ENCODE measurements at places on chromosomes 3 and 15.
A peak's percentile ranks its signal among the peaks of the same experiment; 100 is the strongest.

- H3K36me3 ChIP-seq: no peaks in the 10 kb centered on the region
- peaks cover 56% of the 10 kb centered on the region for H3K4me1 ChIP-seq
- H3K4me3 ChIP-seq: peak overlapping the region; percentile 0
Observed at GRCh38 chr15:41944313-41944940, 27.9 kb downstream of the EHD4 start.

GRCh38 chr15:74277242-74277810, 41.2 kb downstream of the CCDC33 start:
- H3K4me3 ChIP-seq: no peak overlapping the region
- no peaks in the 10 kb centered on the region for H3K36me3 ChIP-seq
- H3K4me1 ChIP-seq: peaks cover 2% of the 10 kb centered on the region
- peaks cover 40% of the 10 kb centered on the region for H3K27me3 ChIP-seq
- H3K27ac ChIP-seq: no peak overlapping the region

- no peaks in the 10 kb centered on the region for H3K36me3 ChIP-seq
- H3K4me1 ChIP-seq: peaks cover 10% of the 10 kb centered on the region
- no peak overlapping the region for H3K4me3 ChIP-seq
- H3K27ac ChIP-seq: peak overlapping the region; percentile 17
- DNase-seq: no peak
Observed at GRCh38 chr15:62135532-62136134, 29.5 kb downstream of the C2CD4B start.

DNA sequence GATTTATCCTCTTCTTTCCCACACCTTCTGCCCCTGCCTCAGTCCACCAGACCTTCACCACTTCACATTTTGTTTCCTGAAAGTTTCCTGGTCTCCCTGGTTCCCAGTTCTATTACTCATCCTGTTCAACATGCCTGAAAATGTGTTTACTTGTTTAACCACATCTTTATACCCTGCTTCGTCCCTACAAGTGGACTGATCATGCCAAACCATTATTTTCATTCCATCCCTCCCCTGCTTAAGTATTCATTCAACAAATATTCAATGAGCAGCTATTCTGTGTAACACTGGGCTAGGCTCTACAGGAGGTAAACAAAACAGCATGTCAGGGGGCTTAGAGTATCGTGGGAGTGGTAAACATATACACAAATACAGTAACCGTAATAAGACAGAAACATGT, 5.5 kb downstream of the MYO5A start:
- H3K36me3 ChIP-seq: no peaks in the 10 kb centered on the region
- H3K27ac ChIP-seq: no peak overlapping the region
- H3K4me3 ChIP-seq: no peak overlapping the region
- H3K27me3 ChIP-seq: peaks cover 16% of the 10 kb centered on the region
- DNase-seq: no peak

- no peaks in the 10 kb centered on the region for H3K36me3 ChIP-seq
- no peak overlapping the region for H3K27ac ChIP-seq
- peaks cover 13% of the 10 kb centered on the region for H3K4me1 ChIP-seq
- no peak overlapping the region for H3K4me3 ChIP-seq
Observed at GRCh38 chr15:43920815-43921214, 94.0 kb downstream of the WDR76 start.

DNA sequence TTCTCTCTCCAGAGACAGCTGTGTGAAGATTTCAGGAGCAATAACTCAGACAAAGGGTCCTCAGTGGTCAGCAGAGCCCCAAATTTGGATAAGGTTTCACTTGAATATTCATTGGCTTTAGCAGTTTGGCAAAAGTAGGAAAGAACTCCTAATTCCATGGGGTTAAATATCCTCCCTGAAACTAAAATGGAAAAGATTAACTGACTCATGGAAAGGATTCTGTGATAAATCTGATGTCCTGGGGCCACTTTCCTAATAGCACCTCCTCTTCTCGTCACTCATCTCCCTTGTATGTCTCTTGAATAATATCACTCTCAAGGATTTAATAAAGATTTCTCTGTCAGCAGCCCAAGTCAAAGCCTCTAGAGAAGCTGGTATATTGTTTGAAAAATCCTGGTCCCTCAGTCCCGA, 33.3 kb upstream of the TBC1D23 start:
- DNase-seq: no peak
- H3K4me3 ChIP-seq: no peak overlapping the region
- no peaks in the 10 kb centered on the region for H3K27me3 ChIP-seq
- peaks cover 7% of the 10 kb centered on the region for H3K4me1 ChIP-seq
- no peak overlapping the region for H3K27ac ChIP-seq
- H3K36me3 ChIP-seq: no peaks in the 10 kb centered on the region

DNA sequence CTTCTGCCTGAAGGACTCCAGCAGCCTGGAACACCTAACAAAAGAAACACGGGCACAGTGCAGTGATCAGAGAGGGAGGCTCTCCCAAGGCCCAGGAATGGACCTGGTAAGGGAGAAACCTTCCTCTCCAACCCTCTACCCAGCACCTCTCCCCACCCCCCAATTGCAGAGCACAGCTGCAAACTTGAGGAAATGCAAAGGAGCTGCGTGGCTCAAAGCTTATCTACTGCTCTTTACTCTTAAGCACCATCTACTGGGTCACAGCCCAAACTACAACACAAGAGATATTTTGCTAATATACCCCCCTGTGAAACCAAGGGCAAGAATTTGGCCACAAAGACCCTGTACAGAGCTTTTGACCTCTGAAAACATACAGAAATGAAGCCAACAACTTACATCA, 328.3 kb downstream of the OXSM start:
- no peak for DNase-seq
- H3K4me1 ChIP-seq: peaks cover 4% of the 10 kb centered on the region
- H3K4me3 ChIP-seq: no peak overlapping the region

- no peaks in the 10 kb centered on the region for H3K36me3 ChIP-seq
- H3K4me3 ChIP-seq: no peak overlapping the region
- peaks cover 13% of the 10 kb centered on the region for H3K4me1 ChIP-seq
- no peaks in the 10 kb centered on the region for H3K27me3 ChIP-seq
- peak overlapping the region; percentile 84 for H3K27ac ChIP-seq
Observed at GRCh38 chr3:138775254-138775595, 59.5 kb downstream of the PIK3CB start.

DNA sequence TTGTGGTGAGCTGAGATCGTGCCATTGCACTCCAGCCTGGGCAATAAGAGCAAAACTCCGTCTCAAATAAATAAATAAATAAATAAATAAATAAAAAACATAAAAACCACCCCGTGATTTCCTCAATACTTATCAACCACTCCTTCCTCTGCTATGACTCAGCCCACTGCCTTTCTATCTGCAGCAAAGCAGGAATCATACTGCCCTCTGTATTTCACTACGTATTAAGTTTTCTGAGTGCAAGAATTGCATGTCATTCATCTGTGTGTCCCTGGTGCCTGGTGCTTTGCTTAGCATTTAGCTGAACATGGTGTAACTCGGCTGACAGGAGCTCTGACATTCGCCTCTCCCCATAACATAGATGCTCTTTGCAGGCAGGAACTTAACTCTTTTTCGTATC, 7.1 kb downstream of the LSG1 start:
- H3K27ac ChIP-seq: no peak overlapping the region
- no peaks in the 10 kb centered on the region for H3K27me3 ChIP-seq
- no peak for DNase-seq
- H3K36me3 ChIP-seq: peaks cover 29% of the 10 kb centered on the region

DNA sequence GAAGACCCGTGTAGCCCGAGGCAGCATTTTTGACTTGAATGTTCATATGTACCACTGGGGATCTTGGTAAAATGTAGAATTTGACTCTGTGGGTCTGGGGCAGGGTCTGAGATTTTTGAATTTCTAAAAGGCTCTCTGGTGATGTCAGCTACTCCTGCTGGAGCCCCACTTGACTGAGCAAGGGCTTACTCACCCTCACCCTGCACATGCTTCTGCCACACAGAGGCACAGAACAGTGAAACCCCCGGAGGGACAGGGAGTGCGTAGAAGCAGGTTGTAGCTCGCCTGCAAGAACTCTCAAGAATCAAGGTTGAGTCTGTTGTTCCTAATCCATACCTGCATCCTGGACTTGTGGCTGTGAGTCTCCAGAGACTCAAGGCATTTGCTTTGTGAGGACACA, 41.1 kb downstream of the SLCO3A1 start:
- no peaks in the 10 kb centered on the region for H3K4me1 ChIP-seq
- no peak overlapping the region for H3K27ac ChIP-seq
- H3K27me3 ChIP-seq: peaks cover 28% of the 10 kb centered on the region
- no peak overlapping the region for H3K4me3 ChIP-seq
- no peak for DNase-seq

- H3K4me1 ChIP-seq: peaks cover 8% of the 10 kb centered on the region
- H3K4me3 ChIP-seq: no peak overlapping the region
- no peak for DNase-seq
- no peak overlapping the region for H3K27ac ChIP-seq
Observed at GRCh38 chr3:45381168-45381852, 7.1 kb upstream of the LARS2 start.

DNA sequence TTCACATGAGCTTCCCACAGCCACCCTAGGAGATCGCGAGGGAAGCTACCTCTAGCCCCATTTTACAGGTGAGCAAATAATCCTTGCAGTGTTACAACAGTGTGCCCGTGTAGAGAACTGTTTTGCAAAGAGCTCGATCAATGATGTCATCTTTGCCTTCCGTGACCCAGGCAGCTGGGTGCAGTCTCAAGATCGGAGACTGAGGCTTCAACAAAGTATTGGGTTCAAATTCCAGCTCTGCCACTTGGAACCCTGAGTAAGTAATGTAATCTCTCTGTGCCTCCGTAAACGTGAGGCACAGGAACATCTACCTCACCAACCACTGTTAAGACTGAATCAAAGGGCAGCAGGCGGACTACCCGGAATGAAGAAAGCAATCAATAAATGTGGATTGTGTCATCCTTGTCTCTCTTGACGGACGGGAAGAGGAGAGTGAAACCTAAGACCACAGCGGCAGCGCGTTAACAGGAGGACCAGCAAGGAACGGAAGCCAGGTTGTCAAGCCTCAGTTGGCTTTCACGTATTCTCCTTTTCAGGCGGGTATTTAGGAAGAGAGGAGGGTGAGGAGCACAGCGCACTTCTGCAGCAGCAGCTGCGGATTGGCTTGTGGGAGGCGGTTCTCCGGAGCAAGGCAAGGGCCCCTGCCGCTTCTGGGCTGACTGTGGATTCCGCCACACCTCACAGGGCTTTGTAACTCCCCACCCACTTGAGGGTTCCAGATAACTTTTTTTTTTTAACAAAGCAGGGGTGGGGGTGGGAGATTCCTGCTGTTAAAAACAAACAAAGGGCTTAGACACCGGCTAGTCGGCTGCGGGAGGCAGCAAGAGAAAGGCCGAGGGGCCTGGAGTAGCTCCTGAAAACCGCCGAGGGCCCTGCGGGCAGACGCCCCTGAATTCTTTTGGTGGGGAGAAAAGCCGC, 1.5 kb upstream of the SMAD3 start:
- peaks cover 2% of the 10 kb centered on the region for H3K27me3 ChIP-seq
- peak overlapping the region; percentile 64 for H3K4me3 ChIP-seq
- no peaks in the 10 kb centered on the region for H3K36me3 ChIP-seq
- H3K4me1 ChIP-seq: peaks cover 35% of the 10 kb centered on the region

GRCh38 chr3:173753593-173753992, 356.0 kb downstream of the NLGN1 start:
- H3K4me1 ChIP-seq: no peaks in the 10 kb centered on the region
- H3K4me3 ChIP-seq: no peak overlapping the region
- no peak for DNase-seq
- H3K27ac ChIP-seq: no peak overlapping the region
- H3K36me3 ChIP-seq: no peaks in the 10 kb centered on the region

DNA sequence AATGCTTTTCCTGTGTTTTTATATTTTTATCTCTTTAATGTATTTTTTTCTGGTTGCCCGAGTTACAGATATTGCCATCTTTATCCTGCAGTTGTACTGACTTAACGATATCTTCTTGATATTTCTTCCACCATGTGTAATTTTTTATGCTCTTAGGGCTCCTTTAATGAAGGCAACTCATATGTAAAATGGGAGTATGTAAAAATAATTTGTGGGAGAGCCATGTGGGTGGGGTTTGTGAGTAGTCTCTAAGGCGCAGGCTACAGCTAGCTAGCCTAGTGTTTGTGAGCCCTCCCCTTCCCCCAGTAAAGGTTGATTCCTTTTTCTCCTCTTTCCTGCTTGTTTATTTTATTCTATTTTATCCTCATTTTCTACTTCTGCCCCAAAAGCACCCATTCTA, 38.1 kb downstream of the UBE2E1 start:
- DNase-seq: no peak
- H3K27ac ChIP-seq: no peak overlapping the region
- H3K4me1 ChIP-seq: peaks cover 3% of the 10 kb centered on the region
- peaks cover 11% of the 10 kb centered on the region for H3K36me3 ChIP-seq

DNA sequence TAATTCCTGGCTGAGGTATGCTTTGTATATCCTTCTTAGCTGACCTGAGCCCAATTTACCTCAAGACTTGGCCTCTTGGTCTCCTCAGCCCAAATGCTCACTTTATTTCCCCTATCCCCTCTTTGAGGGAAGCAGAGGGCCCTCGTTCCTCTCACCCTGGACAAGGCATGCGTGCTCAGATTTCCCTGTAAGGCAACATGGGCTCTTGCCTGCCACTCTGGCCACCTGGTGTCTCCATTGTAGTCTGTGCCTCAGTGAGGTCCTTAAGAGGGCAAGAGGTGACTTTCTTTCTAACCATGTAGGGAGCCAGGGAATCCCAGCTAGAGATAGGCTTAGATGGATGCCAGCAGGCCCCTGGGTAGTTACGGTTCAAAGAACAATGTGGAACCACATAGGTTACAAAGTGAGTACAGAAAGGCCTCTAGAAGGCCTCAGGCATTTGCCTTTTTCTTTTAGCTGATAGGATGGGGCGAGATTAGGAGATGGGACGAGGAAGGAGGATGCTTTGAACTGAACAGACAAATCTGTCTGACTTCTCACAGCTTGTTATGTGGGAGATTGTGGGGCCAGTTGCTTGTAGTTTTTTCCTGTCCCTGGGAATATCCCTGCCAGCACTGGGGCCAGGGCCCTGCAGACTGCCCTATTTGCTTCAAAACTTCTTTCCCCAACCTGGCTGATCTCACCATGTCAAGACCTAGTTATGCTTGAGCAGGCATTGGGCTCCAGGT, 1.1 kb upstream of the INTS14 start:
- no peak for DNase-seq
- no peaks in the 10 kb centered on the region for H3K27me3 ChIP-seq
- H3K36me3 ChIP-seq: peaks cover 3% of the 10 kb centered on the region

DNA sequence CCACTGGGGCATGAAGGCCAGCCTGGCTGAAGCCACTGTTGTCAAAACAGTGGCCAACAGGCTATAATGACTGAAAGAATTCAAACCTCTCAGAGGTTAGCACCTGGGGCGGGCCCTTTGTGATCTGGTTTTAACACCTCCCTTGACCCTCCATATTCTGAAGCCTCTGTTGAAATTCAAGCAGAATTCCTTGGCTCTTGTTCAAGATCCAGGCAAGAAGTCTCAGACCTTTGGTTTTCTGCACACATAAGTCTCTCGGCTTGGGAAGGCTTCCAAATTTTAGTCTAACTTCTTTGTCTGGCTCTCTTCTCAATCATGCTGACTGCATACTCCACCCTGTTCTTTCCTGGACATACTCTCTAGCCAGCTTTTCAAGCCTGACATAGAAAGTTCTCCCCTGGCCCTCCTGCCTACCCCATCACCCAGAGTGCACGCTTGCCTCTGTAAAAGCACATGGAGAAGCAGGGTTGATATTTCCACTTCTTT, 144.5 kb downstream of the PDZRN3 start:
- peak overlapping the region; percentile 39 for H3K27ac ChIP-seq
- H3K36me3 ChIP-seq: peaks cover 12% of the 10 kb centered on the region
- DNase-seq: no peak
- no peak overlapping the region for H3K4me3 ChIP-seq
- peaks cover 46% of the 10 kb centered on the region for H3K4me1 ChIP-seq

- peak within 1 kb of the TSS; percentile 95 for H3K4me3 ChIP-seq
- H3K27me3 ChIP-seq: no peaks in the 10 kb centered on the region
- H3K27ac ChIP-seq: peak within 1 kb of the TSS; percentile 99
- peak; percentile 97 for DNase-seq
- peaks cover 17% of the 10 kb centered on the region for H3K36me3 ChIP-seq
- H3K4me1 ChIP-seq: peaks cover 22% of the 10 kb centered on the region
Observed at GRCh38 chr3:101676765-101677435, at the start of gene ZBTB11. TSS of gene ZBTB11 (minus strand) at chr3:101677132. CDS start at chr3:101676914, 218 bp downstream.
